GM03348 (cell line): ENCODE measurements at places on chromosomes 12 and 14.
A peak's percentile ranks its signal among the peaks of the same experiment; 100 is the strongest.

GRCh38 chr12:123723765-123724164 lies 11.6 kb downstream of the ATP6V0A2 start:
- no peak for DNase-seq

DNA sequence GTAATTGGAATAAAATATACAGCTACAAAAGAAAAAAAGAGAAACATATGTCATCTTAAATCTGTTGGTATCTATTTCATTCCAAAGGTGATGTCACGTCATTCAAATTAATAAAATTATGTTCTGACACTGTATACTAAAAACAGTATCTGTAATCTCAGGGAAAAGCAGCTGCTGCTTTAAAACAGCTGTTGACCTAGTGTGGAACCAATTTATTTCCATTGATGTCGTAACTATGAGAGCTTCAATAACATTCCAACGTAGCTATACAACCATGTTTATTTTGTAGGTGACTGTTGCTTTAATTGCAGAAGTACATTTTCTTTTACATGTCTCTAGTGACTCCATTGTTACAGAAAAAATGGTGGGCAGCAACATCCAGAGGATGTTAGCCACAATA lies 571.7 kb downstream of the RPS29 start:
- DNase-seq = no peak

- no peak for DNase-seq
Observed at GRCh38 chr12:8622646-8623045, 10.0 kb upstream of the AICDA start.

- DNase-seq = no peak
Observed at GRCh38 chr12:77477907-77478533, 352.7 kb upstream of the NAV3 start.

GRCh38 chr14:91374879-91375702 lies 42.5 kb downstream of the CCDC88C start:
- no peak for DNase-seq

GRCh38 chr12:52749827-52750226 lies 27.3 kb downstream of the KRT76 start:
- DNase-seq = no peak

DNA sequence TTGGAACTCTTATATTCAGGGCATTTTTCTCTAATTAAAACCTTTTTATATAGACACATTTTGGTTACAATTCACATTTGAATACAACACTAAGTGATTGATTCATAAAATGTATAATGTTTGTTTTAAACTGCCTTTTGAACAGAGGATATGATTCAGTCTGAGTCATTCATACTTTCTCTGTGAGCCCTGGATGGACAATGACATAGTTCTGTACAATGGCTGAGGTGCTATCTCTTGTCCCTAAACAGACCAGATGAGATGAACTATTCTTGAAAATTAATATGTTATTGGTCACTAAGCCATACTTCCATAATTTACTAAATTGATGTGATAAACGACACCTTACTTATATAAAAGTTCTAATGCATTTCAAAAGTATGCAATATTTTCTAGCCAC lies 199.7 kb upstream of the ATXN7L3B start:
- DNase-seq = no peak

- DNase-seq = no peak
Observed at GRCh38 chr12:3557791-3558620, 67.0 kb downstream of the PRMT8 start.

GRCh38 chr12:131863711-131864396 lies 30.6 kb upstream of the ULK1 start:
- no peak for DNase-seq

DNA sequence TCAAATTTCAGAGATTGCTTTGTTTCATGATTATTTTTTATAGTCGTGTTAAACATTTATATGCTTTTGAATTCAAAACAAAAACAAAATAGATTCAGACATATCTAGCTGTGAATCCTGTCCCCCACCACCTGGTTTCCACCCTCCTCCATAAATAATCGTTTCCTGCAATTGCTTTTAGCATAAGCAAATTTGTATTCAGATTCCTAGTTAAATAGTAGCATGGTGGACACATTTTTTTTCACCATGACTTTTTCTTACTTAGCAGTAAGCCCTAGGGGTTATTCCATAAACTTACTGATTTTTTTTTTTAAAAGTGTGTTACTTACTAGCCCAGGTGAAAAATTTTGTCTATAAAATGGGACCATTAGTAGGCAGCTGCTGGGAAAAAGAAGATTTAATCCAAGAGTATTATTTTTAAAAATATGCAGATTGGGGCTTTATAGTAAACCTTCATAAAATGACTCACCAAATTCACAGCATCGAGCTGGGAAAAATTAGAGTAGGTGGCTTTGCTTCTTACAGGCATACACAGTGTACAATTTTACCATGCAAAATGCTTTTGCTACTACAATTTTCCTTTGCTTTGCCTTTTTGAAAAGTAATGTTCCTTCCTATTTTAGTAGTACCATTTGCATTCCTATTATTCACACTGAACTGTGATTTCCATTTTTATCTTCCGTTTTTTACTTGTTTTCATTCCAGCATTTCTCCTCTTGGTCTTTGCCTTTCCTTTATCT lies 117.8 kb downstream of the BTG1 start:
- DNase-seq = no peak

- no peak for DNase-seq
Observed at GRCh38 chr14:91313154-91313850, 68.8 kb upstream of the GPR68 start.

DNA sequence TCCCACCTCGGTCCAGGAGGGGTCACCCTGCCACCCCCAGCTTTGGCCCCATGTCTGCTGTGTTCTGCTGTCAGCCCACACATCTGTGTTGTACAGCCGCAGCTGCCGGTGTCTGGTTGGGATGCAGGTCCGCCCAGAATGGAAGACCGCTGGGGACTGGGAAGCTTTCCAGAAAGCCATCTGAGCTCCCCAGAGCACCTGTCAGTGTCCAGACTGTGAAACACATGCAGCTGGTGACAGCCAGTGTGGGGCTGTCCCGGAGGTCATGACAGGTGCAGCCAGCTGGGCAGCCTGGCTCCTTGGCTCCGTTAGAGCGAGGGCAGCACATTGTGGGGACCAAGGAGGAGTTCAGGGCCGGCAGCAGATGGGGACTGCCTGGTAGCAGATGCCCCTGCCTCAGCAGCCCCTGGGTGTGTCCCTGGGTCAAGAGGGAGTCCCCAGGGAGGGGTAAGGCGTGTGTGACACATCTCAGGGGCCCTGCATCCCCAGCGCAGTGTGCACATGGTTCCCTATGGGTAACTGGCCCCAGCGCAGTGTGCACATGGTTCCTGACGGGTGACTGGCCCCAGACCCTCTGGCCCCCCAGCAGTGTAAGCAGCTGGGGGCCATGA lies 16.4 kb downstream of the CEP170B start:
- no peak for DNase-seq

GRCh38 chr12:47742253-47742825 lies 16.3 kb downstream of the RAPGEF3 start:
- peak; percentile 65 for DNase-seq

- peak; percentile 56 for DNase-seq
Observed at GRCh38 chr12:92955997-92956663, 27.0 kb upstream of the EEA1 start.

- no peak for DNase-seq
Observed at GRCh38 chr12:12016284-12017100, 54.2 kb upstream of the BCL2L14 start.

DNA sequence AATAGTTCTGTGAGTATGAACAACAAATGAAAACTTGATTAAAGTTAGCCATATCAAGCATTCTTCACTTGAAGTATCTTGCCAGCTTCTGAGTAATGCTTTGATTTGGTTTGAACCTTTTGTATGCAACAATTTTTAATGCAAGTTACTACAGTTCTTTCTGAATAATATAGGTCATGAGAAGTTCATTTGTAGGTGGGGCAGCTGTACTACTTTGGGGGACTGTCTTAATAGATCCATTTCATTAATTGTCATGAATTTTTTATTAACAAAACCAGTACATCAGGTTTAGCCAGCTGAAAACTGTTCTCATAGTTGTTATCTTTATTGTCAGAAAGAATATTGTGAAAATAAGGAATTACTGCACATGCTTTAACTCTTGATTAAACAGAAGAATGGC lies 142.7 kb downstream of the FOXA1 start:
- no peak for DNase-seq

DNA sequence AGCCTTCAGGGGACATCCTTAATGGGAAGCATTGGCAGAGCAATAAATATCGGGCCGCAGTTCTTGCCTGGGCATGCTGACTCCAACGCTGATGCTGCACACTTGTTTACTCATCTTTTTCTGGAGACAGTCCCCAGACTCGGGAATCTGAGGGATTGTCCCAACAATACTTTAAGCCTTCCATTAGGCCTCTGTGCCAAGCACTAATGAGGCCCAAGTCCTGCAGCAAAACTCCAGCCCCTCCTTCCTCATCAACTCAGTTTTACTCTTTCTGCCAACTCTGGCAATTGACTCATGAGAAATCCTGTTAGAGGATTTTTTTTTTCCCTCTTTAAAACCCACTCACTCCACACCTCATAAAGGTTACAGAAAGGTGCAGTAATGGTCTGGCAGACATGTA lies 233.4 kb upstream of the PELI2 start:
- DNase-seq = no peak

DNA sequence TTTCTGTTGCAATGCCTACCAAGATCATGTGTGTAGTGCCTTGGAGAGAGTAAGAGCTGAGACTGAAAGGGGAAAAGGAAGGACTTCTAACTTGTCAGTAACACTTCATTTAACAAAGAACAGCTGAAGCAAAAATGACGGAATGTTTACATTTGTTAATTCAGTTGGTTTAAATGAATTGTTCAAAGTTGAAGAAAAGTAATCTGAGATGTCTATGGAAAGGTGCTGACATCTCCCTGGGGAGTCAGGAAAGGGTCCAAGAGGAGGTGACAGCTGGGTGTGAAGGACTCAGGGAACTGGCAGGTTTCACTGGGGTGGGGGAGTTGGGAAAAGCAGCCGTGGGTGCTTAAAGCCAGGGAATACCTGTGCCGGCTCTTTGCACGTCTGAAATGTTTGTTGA lies 7.9 kb downstream of the TMEM63C start:
- DNase-seq = no peak

DNA sequence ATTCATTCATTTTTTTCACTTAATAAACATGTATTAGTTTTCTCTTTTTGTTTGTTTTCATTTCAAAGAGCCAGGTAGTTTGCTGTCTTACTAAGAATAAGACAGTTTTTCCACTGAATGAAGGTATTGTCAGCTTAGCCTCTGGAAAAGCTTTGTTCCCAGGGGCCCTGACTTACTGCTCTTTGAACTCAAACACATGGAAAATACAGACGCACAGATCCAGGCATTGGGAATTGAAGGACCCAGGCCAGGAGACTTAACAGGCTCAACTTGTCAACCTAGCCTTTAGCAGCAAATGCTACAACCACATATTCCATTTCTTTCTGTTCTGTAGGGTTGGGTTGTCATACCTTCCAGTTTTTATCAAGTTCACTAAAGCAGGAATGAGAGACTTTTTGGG lies 38.5 kb upstream of the SLCO1C1 start:
- DNase-seq = no peak

- no peak for DNase-seq
Observed at GRCh38 chr14:57918791-57919190, 52.9 kb upstream of the SLC35F4 start.

- no peak for DNase-seq
Observed at GRCh38 chr14:102499401-102500157, 10.0 kb downstream of the ANKRD9 start.

GRCh38 chr12:127263621-127264020 lies 1003.3 kb upstream of the TMEM132C start:
- no peak for DNase-seq

DNA sequence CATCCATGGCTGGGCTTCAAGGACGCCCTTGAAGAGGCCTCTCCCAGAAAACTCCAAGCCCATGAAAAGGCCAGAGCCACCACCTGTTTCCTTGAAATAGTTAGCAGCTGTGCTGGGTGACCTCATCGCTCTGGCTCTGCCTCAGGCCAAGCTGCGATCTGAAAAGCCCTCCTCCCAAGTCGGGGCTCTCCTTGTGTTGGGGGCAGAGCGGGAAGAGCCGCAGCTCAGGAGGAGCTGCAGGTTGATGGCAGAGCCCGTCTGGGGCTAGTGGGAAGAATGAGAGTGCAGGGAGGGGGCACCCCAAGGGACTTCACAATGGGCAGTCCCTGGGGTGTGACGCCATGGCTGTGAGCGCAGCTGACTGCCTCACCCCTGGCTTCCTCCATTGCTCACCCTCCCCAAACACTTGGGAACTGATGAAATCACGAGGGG lies 50.0 kb upstream of the STON2 start:
- DNase-seq = no peak

DNA sequence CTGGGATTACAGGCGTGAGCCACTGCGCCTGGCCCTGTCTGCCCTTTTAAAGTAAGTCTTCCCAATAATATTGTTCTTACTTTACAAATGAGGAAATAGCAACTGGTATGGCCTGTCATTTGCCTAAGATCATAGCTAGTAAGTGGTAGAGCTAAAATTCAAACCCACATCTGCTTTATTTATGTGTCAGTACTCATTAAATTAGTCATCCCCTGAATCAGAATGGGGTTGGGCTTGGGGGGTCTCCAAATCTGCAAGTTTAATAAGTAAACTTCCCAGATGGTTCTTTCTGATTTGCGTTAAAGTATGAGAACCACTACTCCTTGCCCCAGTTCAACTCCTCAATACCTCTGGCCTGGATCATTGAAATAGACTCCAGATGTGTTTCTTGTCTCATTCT lies 96.2 kb downstream of the FAR2 start:
- no peak for DNase-seq

DNA sequence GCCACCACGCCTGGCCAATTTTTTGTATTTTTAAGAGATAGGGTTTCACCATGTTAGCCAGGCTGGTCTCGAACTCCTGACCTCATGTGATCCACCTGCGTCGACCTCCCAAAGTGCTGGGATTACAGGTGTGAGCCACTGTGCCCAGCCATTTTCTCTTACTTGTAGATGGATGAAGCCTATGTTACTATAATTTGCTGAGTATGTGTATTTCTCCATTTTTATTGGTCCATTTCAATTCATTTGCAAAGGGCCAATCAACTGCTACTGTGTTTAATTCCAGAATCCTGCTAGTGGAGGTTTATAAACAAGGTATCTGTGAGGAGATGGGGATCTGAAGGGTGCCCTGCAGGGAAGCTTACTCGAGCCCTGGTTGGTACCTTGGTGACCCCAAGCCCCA lies 101.7 kb upstream of the MAX start:
- no peak for DNase-seq

- DNase-seq = peak; percentile 94
Observed at GRCh38 chr12:48788854-48789775, at the start of gene ADCY6. Gene ADCY6, minus strand, starts transcription at chr12:48789089. Its CDS starts 5,655 bp downstream, at chr12:48783434.

GRCh38 chr12:115914122-115914521 lies 363.4 kb downstream of the MED13L start:
- DNase-seq = no peak

GRCh38 chr12:24719293-24719721 lies 229.6 kb downstream of the BCAT1 start:
- no peak for DNase-seq

GRCh38 chr14:85234156-85235025 lies 295.6 kb upstream of the FLRT2 start:
- peak; percentile 39 for DNase-seq
